ENCODE measurements at places on chromosomes 4 and X.

DNA sequence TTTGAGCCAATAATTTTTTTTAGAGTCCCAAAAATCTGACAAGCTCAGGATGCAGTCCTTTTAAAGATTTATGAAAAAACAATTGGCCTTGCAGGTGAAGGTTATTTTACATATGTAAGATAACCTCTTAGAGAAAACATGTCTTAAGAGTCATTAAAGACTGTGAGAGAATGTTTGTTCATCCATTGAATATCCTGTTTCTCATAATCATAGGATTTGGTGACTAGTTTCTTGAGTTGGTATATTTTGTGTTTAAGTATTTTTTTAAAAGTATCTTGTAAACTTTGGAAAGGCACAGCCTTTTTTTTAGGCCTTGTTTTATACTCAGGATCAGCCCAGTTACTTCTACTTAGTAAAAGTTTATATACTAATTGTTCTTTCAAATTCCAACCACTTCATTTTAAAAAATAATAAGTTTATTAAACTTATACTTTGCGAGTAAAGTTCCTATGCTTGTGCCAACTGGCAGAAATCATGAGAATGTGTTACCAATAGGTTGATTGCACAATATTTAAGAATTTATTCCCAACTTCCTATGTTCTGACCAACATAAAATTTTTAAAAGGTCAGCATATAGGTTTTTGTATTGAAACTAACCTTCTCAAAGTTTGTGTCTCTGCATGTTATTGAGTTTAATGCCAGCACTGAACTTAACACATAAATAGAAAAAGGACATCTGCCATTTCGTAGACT, 40.0 kb upstream of the ARSJ start:
- no peak for DNase-seq

DNA sequence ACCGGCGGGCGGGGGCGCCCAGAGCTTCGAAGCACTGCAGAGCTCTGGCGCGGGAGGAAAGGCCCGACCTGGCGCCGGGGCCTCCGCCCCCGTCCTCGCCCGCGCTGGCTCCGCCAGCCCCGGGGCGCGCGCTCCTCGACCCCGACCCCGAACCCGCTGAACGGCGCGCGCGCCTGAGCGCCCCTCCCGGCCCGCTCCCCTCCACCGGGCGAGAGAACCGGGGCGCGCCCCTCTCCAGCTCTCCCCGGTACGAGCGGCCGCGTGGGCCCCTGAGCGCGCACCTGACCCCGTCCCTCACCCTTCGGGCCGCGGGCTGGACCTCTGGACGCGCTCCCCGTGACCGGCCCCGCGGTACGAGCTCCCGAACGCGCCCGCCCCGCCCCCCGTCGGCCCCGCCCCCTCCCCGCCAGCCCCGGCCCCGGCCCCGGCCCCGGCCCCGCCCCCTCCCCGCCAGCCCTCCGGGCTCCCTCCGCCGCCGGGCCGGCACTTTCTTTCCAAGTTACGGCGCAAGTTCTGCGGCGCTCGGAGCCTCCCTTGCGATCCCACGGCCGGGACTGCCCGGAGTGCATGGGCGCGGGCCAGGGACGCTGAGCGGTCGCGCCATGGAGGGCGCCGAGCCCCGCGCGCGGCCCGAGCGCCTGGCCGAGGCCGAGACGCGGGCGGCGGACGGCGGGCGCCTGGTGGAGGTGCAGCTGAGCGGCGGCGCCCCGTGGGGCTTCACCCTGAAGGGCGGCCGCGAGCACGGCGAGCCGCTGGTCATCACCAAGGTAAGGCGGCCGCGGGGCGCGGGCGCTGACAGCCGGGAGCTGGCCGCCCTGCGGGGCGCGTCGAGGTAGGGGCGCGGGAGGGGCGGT, at the start of gene SHROOM2:
Gene SHROOM2 (plus strand): TSS at position 486 of the 854 bp plus-strand sequence. CDS start 117 bp downstream, at position 603.
- no peak for DNase-seq

GRCh38 chr4:38601244-38601915, 62.6 kb upstream of the KLF3 start:
- no peak for DNase-seq

GRCh38 chrX:19122641-19123009, 357 bp upstream of the ADGRG2 start:
- DNase-seq: no peak

GRCh38 chr4:33628296-33628695, 2616.0 kb downstream of the ARAP2 start:
- DNase-seq: no peak

GRCh38 chrX:132837967-132838366, 120.5 kb downstream of the HS6ST2 start:
- no peak for DNase-seq

- no peak for DNase-seq
These were observed 67.2 kb upstream of the BRWD3 start for GRCh38 chrX:80876877-80877276.

DNA sequence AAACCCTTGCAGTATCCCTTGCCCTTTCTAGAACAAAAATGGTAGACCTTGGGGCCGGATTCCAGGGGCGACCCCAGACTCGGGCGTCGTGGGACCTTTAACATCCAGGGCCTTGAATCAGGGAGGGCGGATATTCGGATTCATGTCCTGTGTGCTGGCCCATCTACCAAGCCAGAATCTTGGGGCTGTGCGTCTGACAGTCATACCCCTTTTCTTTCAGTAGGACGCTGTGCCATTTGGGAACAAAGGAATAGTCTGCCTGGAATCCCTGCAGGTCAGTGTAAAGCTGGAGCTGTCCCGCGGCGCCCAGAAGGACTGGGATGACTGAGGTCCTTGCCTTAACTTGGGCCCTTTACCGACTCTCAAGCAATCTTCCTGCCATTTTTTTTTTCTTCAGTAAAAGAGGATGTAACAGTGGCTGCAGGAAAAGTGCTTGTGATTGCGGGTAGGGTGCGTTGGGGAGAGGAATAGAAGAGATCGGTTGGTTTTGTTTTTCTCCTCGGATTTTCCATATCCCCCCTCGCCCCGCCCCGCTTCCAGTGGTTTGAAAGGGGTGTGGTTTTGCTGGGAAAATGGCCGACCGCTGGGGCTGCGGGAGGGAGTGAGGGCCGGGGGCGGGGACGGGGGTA, 518 bp downstream of the ARMCX1 start:
- DNase-seq: no peak

DNA sequence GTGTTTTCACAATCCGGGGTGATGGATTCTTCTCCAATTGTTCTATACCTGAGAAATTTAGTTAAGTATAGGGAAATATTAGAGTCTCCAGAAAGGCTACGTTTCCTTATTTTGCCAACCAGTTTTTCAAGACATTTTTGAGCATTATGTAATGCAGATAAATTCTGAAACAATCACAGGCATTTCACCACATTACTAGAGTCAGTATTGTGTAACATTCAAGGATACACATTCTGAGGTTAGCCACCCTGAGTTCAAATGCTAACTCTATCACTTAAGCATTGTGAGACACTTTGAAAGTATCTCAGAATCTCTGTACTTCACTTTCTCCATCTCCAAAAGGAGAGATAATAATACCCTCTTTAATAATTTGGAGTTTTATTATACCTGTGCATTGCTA, 10.6 kb downstream of the SULT1B1 start:
- no peak for DNase-seq

GRCh38 chr4:183008492-183008891, 90.6 kb upstream of the WWC2 start:
- no peak for DNase-seq

DNA sequence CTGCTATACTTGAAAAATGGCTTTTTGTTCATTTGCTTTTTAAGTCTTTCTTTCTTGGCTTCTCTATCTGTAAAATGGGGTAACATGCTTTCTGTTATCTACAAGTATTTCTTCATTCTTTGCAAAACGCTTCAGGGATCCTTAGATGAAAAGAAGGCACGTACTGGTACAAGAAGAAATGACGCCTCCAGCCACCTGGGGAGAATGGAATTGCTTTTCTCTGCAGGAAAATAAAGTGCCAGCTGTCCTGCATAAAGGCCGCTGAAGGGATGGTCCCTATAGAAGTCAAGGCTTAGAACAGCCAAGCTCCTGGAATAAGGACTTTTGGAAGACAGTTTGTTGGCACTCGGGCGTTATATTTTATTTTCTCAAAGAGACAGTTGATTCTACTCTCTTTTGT, 210.8 kb upstream of the RASGEF1B start:
- DNase-seq: no peak

DNA sequence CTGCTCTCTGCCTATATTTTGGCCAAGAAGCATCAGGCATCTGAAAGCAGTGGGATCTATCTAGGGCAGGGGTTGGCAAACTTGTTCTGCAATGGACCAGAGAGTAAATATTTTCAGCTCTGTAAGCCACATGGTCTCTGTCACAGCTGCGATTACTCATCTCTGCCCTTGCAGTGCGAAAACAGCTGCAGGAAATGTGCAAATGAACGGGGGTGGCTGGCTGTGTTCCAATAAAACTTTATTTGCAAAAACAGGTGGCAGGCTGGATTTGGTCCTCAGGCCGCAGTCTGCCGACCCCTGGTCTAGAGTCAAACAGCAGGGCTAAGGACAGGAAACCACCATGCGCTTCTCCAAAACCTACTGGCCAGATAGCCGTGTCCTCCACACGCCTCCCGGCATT, 48.6 kb downstream of the ACOX3 start:
- no peak for DNase-seq

DNA sequence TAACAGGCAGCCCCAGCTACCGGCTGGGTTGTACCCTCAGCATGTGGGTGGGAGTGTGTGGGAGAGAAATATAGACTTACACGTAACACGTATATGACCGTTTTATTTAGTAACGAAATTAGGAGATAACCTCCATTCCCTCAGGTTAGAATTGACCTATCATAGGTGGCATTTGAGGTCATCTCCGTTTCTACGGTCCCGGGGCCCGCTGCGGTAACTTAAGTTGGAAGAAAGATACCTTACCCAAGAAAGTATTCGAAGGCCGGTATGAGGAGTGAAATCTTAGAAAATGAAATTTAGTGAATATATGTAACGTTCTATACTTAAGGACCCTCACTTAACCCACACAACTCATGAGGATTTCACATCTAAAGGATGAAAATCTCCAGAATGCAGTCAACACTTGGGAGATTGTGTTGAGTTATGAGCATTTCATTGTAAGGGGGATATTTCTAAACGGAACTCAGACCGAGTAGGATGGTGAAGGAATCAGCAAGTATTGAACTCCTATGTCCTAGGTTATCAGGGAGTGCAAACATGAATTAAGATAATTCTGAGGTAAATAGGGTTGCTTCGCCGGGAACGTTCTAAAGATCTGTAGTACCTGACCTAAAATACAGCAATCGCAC, 891 bp downstream of the CISD2 start:
- no peak for DNase-seq

DNA sequence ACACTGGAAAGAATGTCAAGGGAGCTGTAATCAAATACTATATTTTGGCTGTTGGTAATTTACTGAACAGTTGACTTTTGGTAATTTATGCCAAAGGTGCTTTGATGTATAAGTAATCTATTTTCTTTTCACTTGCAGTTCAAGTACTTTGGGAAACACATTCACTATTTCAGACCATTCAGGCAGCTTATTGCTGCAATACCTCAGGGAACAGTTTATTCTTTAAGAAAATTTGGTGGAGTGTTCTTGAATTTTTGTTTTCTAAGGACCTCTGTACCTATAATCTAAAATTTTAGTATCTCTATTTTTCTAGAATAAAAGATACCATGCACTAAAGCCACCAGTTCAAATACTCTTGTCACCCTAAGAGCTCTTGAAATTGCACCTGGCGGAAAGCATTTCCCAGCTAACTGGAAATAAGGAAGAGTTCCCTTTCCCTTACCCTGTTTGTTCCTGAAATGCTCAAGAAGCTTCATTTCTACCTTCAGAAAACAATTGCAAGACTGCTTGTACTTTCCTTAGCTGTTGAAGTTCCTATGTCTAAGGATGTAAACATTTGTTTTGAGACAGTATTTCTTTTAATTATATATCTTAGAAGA, 633.5 kb upstream of the FAT1 start:
- DNase-seq: no peak

DNA sequence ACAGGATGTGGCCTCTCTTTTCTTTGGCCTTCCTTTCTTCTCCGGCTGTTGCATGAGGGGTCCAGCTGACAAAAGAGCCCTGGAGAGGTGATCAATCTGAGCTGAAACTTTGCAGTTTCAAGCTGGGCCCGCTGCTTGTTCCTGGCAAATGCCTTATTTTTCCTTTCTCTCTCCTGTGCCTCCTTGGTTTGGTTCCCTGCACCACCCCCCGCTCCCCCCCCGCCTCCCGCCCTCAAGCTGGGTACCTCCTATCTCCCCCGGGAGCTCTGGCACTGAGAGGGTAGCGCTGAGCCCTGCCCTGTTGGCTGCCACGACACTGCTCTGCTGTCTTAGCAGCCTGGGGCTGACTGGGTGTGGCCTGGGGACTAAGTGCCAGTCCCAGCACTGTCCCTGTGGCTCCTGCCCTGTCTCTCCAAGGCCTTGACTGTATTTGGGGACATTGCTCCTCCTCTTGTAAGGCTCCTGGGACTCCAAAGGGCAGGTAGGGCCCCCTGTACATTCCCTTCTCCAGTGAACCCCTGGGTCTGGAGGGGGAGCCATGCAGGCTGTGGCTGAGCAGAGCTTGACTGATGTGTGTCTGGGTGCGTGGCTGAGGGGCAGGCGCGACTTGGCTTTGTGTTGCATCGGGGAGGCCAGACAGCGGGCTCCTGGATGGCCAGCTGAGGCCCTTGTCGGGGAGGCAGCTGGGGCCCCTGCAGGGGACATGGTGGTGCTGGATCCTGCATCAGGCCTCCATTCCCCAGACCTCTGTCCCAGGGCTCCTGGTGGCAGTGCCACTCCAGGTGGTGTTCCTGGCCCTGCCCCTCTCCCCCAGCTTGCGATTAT, 1.1 kb downstream of the PLXNA3 start:
- DNase-seq: no peak

DNA sequence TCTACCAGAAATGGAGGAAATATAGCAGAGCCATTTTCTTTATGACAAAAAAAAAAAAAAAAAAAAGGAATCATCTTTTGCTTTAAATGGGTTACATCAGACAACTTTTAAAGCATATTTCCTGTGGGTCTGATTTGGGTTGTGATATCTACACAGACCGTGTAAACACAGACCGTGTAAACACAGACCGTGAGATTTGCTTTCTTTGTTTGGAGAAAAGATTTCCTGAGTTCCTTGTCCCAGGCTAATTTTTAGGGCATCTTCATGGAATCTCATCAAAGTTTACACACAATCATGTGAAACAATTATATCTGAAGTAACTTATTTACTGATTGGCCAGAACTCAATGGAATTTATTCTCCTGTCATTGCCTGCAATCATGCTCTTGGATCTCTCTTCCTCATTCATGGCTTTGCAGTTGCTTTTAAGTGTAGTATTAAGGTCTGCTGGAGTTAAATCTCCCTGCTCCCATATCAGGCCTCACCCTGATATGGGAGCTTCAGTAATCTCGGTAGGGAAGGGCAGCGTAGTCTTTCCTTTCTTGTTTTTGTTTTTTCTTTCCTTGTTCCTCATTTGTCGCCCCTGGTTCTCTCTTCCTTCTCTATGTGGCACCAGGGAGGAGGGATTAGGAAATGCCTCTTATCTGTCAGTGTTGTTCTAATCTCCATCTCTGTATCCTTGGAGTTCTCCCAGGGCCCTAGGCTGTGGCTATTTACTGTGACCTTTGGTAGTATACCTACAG, 248.6 kb upstream of the JADE1 start:
- no peak for DNase-seq

- no peak for DNase-seq
These were observed 56.0 kb upstream of the FBXW7 start for GRCh38 chr4:152591876-152592275.

GRCh38 chr4:153497091-153497531, 31.0 kb downstream of the TMEM131L start:
- DNase-seq: no peak

- no peak for DNase-seq
These were observed 18.9 kb downstream of the ZBTB33 start for GRCh38 chrX:120269373-120270035.

GRCh38 chrX:455673-456072, 69.0 kb upstream of the PPP2R3B start:
- DNase-seq: no peak

- DNase-seq: no peak
These were observed 285.0 kb upstream of the ARSJ start for GRCh38 chr4:114264452-114264851.
